Stomach (tissue), 19 donors: ENCODE measurements at places on chromosomes 1 and 21.

DNA sequence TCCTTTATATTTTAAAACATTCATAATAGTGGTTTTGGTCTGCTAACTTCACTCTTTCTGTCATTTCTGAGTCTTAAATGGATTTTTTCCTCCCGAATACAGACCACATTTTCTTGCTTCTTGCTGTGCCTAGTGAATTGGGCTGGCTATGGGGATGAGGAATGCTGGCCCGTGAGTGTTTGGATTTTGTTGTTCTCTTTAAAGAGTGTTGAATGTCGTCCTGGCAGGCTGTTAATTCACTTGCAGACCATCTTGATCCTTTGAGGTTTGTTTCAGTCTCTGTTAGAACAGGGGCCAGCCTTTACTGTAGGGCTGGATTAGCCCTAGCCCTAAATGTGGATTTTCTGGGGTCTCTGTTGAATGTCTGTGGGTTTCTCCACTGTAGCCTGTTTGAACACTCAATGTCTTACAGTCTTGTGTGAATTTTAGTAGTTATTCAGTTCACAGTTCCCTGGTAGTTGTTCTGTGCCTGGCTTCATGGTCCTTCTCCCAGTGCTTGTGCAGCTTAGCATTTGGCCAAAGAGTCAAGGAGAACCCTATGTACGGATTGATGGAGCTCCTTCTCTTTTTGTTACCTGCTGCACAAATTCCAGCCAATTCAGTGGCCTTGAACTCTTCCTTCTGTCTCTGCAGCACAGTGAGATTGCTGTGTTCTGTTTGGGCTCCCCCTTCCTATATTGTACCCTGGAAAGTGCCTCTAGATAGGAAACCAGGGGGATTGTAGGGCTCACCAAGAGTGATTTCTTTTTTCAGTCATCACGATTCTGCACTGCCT lies 95.7 kb downstream of the DYRK1A start:
- DNase-seq: no peak
- no peak overlapping the region for H3K4me3 ChIP-seq
- H3K36me3 ChIP-seq: no peaks in the 10 kb centered on the region
- no peak overlapping the region for H3K27ac ChIP-seq

- no peak for DNase-seq
- no peaks in the 10 kb centered on the region for H3K27me3 ChIP-seq
- H3K4me3 ChIP-seq: no peak overlapping the region
- H3K4me1 ChIP-seq: no peaks in the 10 kb centered on the region
Measured at GRCh38 chr21:29189353-29189752, 58.9 kb downstream of the MAP3K7CL start.

DNA sequence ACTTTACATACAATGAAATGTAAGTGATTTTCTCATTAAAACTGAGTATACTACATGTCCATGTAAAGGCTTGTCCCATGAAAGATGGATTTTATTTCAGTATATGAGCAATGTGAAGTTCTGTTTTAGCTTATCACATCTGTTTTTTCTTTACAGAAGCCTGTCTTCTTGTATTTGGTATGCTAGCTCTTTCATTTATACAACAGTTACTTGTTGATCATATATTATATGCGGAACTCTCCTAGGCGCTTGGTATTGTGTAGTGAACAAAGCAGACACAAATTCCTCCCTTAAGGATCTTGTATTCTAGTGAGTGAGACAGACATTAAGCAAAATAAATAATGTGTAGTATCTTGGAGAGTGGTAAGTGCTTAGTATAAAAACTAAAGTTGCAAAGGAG lies 10.6 kb downstream of the MAP3K21 start:
- no peaks in the 10 kb centered on the region for H3K27me3 ChIP-seq
- no peaks in the 10 kb centered on the region for H3K36me3 ChIP-seq
- H3K4me1 ChIP-seq: peaks cover 6% of the 10 kb centered on the region
- H3K4me3 ChIP-seq: no peak overlapping the region
- no peak for DNase-seq

DNA sequence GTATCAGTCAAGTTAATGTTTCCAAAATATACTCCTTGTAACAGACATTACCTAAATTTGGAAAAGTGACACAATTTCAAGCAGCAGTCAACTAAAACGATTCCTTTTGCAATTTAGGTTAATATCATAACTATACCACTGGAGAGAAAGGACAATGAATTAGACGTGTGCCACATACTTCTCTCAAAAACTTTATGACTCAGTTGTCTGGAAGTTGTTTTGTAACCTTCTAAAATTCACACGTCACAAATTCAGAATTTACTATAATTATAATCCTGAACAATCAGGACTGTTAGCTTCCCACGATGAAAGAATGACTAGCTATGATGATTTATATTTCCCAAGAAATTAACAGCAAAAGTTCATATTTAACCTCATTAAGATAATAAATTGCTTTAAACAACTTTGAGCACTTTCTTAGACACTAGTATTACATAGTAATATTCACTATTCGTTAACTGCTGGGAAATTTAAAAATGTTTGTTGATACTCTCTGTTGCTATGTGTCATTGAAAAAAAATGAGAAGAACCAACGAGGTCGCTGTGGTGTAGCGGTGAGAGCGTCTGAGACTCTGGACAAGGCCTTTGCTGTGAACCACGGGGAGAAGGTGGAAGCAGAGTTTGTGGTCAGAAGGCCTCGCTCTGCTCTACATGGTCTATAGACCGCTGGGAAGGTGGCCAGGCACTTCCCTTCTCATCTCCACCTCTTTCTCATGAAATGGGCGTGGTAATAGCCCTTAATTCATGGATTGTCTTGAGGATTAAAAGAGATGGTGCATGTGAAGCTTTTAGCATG lies 27.9 kb upstream of the BATF3 start:
- no peak overlapping the region for H3K4me3 ChIP-seq
- no peaks in the 10 kb centered on the region for H3K27me3 ChIP-seq
- peaks cover 11% of the 10 kb centered on the region for H3K4me1 ChIP-seq
- no peak for DNase-seq
- H3K36me3 ChIP-seq: peaks cover 6% of the 10 kb centered on the region
- no peak overlapping the region for H3K27ac ChIP-seq

DNA sequence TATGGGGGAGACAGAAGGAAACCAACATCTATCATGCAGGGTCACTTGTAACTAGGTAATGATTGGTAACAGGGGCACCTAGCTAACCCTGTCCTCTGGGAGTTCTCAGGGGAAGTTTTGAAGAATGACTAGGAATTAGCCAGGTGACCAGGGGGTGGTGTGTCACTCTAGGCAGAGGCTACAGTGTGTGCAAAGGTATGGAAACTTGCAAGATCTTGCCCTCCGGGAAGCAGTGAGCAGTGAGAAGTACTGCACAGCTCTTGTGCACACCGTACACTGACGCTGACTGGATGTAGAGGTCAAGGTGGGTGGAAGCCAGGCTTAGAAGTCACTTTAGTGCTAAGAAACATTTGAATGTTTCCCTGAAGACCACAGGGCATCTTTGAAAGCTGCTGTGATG lies 62.9 kb upstream of the LMO4 start:
- H3K27ac ChIP-seq: no peak overlapping the region
- H3K4me1 ChIP-seq: no peaks in the 10 kb centered on the region
- DNase-seq: no peak
- no peak overlapping the region for H3K4me3 ChIP-seq
- H3K36me3 ChIP-seq: no peaks in the 10 kb centered on the region

DNA sequence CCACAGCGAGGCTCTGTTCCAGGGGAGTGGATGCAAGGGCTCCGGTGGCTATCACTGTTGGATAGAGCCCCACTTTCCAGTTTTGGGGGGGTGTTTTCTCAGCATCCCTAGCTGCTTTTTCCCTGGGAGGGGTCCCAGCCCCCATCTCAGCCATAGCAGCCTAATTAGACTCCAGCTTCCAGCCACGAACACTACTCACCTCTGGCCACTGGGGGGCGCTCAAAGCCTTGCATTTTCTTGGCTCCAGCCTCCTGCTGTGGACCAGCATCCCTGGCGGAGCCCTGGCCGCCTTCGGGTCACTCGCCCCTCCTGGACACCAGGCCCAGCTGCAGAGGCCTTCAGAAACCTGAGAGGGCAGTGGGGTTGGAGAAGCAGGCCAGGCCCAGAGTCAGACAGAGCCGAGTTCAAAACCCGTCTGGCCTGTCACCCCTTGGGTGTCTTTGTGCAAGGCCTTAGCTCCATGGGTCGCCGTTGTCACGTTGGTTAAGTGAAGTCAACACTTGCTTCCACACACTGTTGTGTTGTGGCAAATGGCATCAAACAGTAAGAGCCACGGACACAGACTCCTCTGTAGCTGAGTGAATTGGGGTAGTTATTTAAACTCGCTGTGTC lies 93.5 kb upstream of the ACTL8 start:
- peak; percentile 79 for DNase-seq
- H3K4me1 ChIP-seq: no peaks in the 10 kb centered on the region
- H3K4me3 ChIP-seq: no peak overlapping the region

- H3K27ac ChIP-seq: peak overlapping the region; percentile 71
- no peaks in the 10 kb centered on the region for H3K4me1 ChIP-seq
Measured at GRCh38 chr21:46038871-46039397, 57.4 kb downstream of the COL6A1 start.

DNA sequence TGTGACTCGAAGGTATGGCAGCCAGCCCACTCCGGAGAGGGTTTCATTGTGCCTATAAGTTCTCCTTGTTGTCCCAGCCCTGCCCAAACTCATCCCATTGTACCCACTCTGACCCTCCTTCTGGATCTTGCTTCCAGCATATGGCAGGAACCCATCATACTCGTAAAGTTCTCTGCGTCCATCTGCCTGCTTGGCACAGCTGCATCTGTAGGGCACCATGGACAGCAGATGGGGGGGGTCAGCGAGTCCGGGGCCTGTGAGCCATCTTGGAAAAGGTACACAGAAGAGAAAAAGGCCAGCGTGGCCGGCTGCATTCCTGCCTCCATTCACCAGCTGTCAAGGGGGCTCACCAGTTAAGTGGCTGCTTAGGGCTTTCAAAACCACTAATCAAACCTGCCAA lies 94.9 kb upstream of the IGSF21 start:
- no peak overlapping the region for H3K27ac ChIP-seq
- peaks cover 76% of the 10 kb centered on the region for H3K27me3 ChIP-seq
- no peaks in the 10 kb centered on the region for H3K4me1 ChIP-seq
- H3K36me3 ChIP-seq: no peaks in the 10 kb centered on the region
- H3K4me3 ChIP-seq: no peak overlapping the region

- H3K4me1 ChIP-seq: peaks cover 28% of the 10 kb centered on the region
- DNase-seq: peak; percentile 74
- no peak overlapping the region for H3K4me3 ChIP-seq
- H3K36me3 ChIP-seq: no peaks in the 10 kb centered on the region
Measured at GRCh38 chr21:45363921-45364467, 41.0 kb upstream of the COL18A1 start.

GRCh38 chr1:165645654-165646366 lies 14.8 kb downstream of the MGST3 start:
- H3K27me3 ChIP-seq: no peaks in the 10 kb centered on the region
- no peaks in the 10 kb centered on the region for H3K36me3 ChIP-seq
- H3K4me3 ChIP-seq: no peak overlapping the region
- H3K4me1 ChIP-seq: no peaks in the 10 kb centered on the region
- peak overlapping the region; percentile 32 for H3K27ac ChIP-seq
- DNase-seq: peak; percentile 79

- no peak overlapping the region for H3K4me3 ChIP-seq
- no peak overlapping the region for H3K27ac ChIP-seq
- no peaks in the 10 kb centered on the region for H3K27me3 ChIP-seq
- no peak for DNase-seq
Measured at GRCh38 chr21:27505516-27505915, 538.6 kb upstream of the ADAMTS5 start.

- no peaks in the 10 kb centered on the region for H3K27me3 ChIP-seq
- no peak overlapping the region for H3K27ac ChIP-seq
- no peaks in the 10 kb centered on the region for H3K4me1 ChIP-seq
- H3K36me3 ChIP-seq: no peaks in the 10 kb centered on the region
- no peak for DNase-seq
Measured at GRCh38 chr21:42641311-42642218, 11.9 kb upstream of the PDE9A start.

- no peak for DNase-seq
- H3K4me1 ChIP-seq: peaks cover 46% of the 10 kb centered on the region
- peaks cover under 1% of the 10 kb centered on the region for H3K27me3 ChIP-seq
- H3K27ac ChIP-seq: peak overlapping the region; percentile 76
- H3K4me3 ChIP-seq: no peak overlapping the region
Measured at GRCh38 chr21:42459082-42459460, 37.0 kb downstream of the RSPH1 start.

- no peak for DNase-seq
- no peaks in the 10 kb centered on the region for H3K4me1 ChIP-seq
- no peak overlapping the region for H3K27ac ChIP-seq
- no peaks in the 10 kb centered on the region for H3K36me3 ChIP-seq
- no peak overlapping the region for H3K4me3 ChIP-seq
- H3K27me3 ChIP-seq: no peaks in the 10 kb centered on the region
Measured at GRCh38 chr1:198845851-198846250, 207.0 kb downstream of the PTPRC start.

- no peaks in the 10 kb centered on the region for H3K27me3 ChIP-seq
- DNase-seq: no peak
- no peaks in the 10 kb centered on the region for H3K36me3 ChIP-seq
- no peak overlapping the region for H3K4me3 ChIP-seq
Measured at GRCh38 chr1:103898576-103899345, 149.1 kb downstream of the AMY1C start.

GRCh38 chr1:41322835-41323234 lies 38.4 kb upstream of the FOXO6 start:
- DNase-seq: peak; percentile 67
- H3K27ac ChIP-seq: no peak overlapping the region
- H3K36me3 ChIP-seq: no peaks in the 10 kb centered on the region
- H3K27me3 ChIP-seq: no peaks in the 10 kb centered on the region
- H3K4me3 ChIP-seq: no peak overlapping the region

DNA sequence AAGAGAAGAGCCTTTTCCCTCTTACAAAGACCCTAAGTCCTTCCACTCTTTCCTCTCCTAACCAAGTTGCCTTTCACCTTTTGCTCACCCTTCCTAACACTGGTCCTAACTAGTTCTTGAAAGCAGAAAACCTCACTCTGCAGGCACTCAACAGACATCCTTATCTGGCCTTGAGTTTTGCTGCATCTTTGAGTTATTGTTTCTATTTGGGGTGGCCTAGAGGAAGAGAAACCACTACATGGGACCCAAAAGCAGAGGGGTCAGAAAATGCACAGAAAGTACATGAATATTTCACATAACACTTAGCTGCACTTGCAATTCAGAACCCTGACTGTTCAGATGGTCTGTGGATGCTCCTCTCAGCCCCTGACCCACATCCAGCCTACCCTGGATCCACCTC lies 178.3 kb upstream of the SYT6 start:
- no peaks in the 10 kb centered on the region for H3K27me3 ChIP-seq
- H3K4me3 ChIP-seq: no peak overlapping the region
- DNase-seq: no peak
- H3K27ac ChIP-seq: no peak overlapping the region

DNA sequence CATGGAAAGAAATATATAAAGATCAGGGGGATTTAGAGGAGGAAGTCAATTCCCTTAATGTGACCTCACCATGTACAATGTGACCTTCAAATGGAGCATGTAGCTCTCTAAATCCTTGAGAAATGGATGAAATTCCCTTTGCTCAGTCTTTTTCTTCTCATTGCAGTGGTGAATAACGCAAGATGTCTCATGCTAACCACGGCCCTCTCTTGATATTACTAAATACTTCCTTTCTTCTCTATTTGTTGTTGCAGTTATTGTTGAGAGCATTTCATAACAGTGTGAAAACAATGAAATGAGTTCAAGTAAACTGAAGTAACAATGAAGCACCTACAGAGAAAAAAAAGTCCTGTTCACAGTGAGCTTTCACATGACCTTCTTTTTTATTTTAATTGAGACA lies 55.6 kb downstream of the ZNF281 start:
- H3K27ac ChIP-seq: no peak overlapping the region
- no peak overlapping the region for H3K4me3 ChIP-seq
- peaks cover 14% of the 10 kb centered on the region for H3K4me1 ChIP-seq
- H3K36me3 ChIP-seq: no peaks in the 10 kb centered on the region
- no peaks in the 10 kb centered on the region for H3K27me3 ChIP-seq
- no peak for DNase-seq
